GM06990 (cell line): ENCODE measurements at places on chromosomes 2 and 18.

DNA sequence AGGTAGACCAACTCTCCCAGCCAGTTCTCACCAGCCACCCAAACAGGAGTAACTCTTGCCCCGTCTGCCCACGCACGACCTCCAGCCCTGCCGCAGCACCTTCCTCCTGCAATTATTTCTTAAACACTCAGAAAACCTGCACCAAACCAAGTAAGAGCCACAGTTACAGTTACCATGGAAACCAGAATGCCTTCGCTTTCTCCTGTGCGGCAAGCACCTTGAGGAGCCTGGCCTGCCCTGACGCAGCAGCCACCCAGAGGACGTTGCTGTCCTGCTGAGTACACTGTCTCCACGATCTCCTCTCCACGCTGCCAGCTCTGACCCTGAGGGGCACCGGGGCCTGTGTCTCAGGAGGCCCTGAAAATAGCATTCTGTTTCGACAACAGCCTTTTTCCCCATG lies 94.3 kb upstream of the SMIM21 start:
- DNase-seq = no peak

DNA sequence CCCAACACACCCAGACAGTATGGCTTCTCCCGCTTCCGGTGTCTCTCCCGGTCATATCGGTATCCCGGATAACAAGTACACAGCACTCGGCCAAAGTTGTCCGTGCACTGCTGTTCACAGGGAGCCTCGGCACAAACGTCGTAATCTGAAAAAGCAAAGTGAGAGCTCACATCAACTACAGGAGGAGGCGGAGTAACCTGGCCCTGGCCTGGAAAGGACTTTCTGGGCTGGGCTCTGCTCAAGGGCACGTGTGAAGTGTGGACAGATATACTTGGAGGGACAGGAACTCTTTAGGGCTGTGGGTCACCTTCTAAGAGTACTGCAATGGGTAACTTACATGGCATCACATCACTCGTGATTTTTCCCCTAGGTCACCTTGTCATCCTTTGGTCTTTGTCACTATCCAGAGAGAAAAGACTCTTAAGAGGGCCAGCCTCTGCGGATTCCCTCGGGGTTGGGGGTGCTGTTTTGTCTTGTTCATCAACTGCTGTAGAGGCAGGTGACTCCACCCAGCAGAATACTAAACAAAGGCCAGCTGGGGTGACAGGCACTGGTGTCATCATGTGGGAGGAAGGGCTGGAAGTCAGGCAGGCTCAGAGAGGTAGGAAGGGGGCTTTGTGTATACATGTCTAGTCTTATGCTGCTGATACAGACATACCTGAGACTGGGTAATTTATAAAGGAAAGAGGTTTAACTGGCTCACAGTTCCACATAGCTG lies 110.6 kb upstream of the LMAN1 start:
- no peak for DNase-seq

GRCh38 chr2:160876029-160876428 lies 284.2 kb upstream of the TANK start:
- no peak for DNase-seq

DNA sequence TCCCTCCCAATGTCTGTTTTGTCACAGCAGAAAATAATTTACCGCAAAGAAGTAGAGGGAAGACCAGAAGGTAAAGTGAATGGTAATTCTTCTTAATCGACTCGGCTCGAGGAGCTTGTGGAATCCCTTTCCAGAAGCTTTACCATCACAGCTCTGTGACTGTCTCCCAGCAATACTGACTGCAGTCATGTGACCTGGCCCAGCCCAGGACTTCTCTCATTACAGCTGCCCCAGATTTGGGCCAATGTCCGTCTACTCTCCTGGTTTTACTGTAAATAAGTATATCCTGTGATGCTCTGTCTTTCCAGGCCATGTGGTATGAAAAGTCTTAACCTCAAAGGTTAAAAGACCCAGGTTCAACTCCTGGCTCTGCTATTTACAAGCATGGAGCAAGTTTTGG lies 18.9 kb upstream of the ELOA2 start:
- DNase-seq = no peak

DNA sequence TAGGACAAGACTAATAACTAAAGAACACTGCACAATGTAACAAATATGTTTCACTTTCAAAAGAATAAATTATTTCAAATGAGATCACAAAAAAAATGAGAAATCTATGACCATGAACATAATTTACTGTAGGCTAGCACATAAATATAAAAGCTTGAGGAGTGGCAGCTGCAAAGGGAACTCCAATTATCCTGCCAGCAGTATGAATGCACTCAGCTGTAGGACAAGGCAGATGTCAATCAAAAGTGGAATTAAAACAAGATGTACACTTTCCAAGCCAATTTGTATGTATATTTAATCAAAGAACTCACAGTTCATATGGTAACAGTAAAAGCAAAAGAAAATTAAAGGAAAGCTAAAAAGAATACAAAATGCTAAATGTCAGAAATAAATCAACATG lies 76.6 kb upstream of the NCKAP5 start:
- no peak for DNase-seq

DNA sequence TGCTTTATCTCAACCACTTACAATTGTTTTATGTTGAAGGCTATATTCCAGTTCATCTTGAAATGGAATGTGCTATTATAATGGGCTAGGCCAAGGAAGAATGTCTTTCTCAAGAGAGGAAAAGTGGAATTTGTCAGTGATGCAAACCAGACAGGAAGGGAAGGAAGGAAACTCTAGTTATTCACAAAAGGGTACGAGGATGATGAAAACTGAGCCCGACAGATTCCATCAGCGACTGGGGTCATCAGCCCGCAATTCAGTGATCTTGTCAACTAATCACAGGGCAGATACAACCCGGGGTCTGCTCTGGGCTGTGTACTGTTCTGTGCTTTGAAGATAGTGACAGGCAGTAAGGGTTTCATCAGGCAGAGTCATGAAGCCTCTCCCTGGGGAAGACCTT lies 23.4 kb upstream of the LYPD6 start:
- DNase-seq = no peak

DNA sequence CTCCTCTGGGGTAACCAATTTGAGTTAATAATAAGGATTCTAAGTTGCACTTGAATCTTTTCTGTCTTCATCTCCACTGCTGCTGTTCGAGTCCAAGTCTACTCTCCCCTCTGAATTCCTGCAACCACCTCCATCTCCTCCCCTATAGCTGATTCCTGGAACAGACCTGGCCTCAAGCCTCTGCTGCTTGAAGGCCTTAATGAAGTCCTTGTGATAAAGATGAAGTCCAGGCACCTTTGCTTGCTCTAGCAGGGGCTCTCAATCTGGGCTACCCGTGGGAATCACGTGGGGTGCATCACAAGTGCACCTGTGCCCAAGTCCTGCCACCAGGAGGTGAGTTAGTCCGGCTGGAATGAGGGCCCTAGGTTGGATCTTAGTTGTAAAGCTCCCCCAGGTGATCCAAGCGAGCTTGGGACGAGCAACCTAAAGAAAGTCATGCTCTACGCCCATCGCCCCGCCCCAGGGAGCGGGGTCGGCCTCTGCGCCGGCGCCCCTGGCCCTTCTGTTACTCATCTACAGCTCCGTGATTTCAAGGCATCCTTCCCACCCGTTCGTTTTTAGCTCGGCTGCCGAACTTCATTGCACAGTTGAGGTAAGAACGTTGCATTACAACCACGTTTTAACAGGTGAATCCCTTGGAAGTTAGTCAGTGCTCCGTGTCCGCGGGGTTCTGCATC lies 905 bp upstream of the IAH1 start:
- DNase-seq = peak; percentile 23

DNA sequence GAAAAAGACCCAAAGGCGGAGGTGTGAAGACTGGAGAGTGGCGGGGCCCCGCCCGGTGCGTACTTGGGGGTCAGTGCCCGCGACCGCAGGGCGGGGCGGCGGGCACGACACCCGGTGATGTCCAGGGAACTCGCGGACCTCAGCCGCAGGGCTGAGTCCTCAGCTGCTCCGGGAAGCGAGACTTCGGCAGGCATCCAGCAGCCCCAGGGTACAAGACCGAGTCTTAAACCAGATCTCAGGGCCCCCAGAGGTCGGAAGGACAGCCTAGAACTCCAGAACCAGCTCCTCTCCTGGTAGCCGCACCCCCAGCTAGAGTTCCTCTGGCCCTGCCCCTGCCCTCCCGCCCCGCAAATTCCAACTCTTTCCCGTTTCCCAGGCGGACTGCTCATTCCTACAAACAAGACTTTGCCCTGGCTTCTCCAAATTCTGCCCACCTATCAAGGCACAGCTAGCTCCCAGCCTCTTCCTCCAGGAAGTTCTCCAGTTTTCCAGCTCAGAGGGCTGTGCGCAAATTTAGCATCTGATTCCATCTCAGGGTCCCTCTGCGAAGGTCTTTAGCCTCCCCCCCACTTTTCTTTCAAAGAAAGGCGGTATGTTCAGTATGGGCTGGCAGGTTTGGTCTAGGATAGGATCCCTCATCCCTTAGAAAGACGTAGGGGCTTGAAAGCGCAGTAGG lies 26.0 kb upstream of the NOTO start:
- DNase-seq = no peak

DNA sequence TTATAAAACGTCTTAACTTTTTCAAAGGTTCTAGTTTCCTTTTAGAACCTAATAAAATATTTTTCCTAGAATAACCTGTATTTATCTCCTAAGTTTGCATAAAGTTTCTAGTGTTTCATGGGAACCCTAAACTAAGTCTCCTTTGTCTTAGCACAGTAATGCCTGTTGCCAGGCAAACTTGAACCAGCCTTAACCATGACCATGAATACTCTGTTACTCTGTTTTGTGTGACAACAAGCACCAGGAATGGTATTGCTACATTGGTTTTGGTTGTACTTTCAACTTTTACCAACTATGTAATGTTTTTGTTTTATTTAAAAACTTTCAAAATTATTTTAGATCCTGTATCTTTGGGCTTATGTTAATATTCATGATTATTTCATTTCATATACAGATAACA lies 137.6 kb downstream of the CERS6 start:
- DNase-seq = no peak

DNA sequence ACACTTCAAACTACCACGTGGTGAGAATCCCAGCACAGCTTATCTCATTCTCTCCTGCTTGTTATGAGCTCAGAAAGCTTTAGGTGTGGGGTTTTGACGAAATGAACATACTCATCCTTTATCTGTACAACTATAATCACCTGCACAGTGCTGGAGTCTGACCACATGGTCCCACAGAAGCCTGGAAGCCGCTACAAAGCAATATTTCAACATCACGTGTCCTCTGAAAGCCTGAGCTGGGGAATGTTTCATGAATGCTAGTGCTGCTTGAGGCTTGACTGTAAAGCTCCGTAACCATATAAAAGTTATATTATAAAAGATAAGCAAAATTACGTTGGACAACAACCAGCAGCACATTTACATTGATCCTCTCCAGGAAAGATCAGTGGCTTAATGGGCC lies 43.9 kb downstream of the PIEZO2 start:
- no peak for DNase-seq

DNA sequence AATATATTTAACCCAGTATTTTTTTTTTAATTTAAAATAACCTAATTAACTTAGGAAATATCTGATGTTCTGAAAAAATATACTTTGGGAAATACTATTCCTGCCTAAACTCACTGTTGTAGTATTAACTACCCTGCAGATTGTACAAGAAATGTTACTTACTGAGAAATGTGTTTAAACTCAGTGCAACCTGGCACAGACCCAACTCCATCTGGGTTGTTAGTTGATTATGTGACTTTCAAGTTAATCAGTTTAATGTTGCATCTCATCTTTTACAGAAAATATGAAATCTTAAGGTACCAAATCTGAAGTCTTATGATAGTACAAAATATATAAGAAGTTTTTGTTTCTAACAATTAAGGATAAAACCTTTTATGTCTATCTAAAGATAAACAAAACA lies 27.3 kb downstream of the VAPA start:
- no peak for DNase-seq

- DNase-seq = no peak
Measured at GRCh38 chr2:177721087-177721486, 328.5 kb downstream of the AGPS start.

DNA sequence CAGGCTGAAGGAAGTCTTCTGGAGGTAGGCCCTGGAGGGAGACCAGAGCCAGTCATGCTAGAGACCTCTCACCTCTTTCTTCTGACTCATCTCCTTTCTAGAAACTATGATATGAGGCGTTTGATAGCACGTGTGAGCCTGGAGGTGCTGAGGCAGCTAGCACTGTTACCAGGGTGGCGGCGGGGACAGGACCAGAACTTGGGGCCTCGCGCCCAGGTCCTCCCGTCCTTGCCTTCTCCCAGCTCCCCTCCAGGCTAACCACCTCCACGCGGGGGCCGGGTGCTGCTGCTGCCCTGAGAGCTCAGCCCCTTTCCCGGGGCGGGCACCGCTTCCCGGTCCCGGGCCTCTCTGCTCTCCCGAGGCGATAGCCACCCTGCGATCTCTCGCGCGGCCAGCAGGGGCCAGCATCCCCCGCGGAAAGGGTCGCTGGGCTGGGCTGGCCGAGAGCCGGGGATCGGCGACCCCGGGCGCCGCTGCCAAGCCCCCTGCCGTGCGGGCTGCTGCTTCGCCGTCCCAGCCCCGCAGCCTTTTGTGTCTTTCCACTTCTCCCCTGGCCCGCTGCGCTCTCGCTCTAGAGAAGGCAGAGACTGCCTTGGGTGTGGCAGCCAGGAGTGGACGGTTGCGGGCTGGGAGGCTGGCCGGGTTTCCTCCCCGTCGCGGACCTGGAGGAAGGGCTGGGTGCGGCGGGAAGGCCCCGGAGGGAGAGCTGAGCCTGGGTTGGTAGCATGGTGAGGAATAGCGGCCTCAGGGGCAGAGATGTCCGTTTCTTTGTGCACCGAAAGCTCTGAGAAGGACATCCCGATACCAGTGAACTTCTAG lies 49.1 kb downstream of the TMEM17 start:
- DNase-seq = peak; percentile 71
